ENCODE measurements at places on chromosomes 3 and 15. TPM values are rescaled to one million over a fixed set of nuclear protein-coding genes. Genes with fewer than 3 reads are reported as not detected.
A peak's percentile ranks its signal among the peaks of the same experiment; 100 is the strongest.

GRCh38 chr3:151276038-151276686 lies 2.2 kb downstream of the P2RY14 start:
- no peak for DNase-seq

GRCh38 chr15:51776952-51777569 lies 25.7 kb downstream of the TMOD2 start:
- peak; percentile 68 for DNase-seq

GRCh38 chr3:10582733-10583132 lies 77.3 kb upstream of the ATP2B2 start:
- DNase-seq = no peak

DNA sequence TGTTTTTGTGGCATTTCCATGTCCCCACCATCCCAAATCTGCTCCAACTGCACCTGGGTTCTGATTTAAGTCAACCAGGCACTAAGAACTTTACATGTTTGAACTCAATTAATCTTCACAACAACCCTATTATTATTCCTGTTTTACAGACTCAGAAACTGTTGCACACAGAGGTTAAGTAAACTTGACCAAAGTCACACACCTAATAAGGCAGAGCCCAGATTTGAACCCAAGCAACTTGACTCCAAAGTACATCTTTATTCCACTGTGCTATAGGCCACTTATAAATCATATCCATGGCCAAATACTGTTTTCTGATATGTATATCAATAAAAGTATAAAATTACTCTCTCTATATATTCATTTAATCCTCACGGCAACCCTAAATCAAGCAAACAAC lies 16.4 kb downstream of the TM4SF18 start:
- DNase-seq = no peak

DNA sequence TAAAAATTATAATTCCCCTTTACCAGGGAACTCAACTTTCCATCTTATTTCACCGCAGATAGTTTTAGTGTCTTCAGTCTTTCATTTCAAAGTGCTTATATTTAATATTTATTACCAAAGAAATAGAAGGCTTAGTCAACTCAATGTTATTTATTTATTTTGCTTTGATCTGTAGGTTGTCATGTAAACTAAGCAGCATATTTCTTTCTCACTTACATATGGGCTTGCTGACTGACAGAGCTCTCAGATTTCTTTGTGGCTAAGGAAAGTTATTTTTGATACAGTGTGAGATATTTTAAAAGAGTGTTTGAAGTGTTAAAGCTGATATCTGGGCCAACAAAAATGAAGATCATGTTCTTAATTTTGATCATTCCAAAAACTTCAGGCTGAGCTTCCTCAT lies 331.4 kb downstream of the ROBO1 start:
- DNase-seq = no peak

GRCh38 chr3:153158961-153159735 lies 2.9 kb upstream of the RAP2B start:
- DNase-seq = no peak

- DNase-seq = no peak
These were observed 120.5 kb downstream of the KBTBD8 start for GRCh38 chr3:67118635-67119034.

DNA sequence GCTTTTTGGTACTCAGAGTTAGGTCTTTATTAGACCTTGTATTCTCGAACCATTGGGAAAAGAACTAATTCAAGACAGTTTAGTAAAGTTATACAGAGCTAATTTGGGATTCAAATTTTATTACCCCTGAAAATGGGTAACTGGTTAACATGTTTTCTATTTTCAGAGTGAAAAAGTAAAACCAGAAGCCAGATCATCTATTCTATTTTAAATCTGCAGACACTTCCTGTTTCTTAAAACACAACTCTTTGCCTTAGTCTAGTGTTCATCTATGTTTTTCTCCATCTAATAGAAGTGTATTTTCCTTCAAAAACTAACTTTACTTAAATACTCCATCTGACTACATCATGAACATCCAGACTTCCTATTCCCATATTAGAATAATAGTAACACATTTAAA lies 113.4 kb downstream of the CCNL1 start:
- DNase-seq = no peak

DNA sequence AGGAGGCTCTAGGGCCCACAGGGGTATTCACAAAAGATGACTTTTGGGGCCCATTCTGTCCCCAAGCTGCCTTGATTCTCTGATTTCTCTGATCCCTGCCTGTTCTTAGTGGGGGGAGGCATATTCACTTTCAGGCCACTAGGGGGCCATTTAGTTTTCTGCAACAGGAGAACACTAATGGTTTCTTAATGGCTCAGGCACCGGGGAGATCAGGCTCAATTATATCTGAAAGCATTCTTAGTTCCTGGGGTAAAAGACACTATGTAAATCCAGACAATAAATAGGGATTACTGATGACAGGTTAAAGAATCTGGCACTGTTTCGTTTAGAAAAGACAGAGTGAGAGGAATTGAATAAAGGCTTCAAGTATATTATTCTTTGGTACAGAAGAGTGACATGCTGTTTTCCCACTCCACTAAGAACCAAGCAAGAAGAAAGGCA lies 2.5 kb upstream of the INAFM2 start:
- DNase-seq = peak; percentile 42

DNA sequence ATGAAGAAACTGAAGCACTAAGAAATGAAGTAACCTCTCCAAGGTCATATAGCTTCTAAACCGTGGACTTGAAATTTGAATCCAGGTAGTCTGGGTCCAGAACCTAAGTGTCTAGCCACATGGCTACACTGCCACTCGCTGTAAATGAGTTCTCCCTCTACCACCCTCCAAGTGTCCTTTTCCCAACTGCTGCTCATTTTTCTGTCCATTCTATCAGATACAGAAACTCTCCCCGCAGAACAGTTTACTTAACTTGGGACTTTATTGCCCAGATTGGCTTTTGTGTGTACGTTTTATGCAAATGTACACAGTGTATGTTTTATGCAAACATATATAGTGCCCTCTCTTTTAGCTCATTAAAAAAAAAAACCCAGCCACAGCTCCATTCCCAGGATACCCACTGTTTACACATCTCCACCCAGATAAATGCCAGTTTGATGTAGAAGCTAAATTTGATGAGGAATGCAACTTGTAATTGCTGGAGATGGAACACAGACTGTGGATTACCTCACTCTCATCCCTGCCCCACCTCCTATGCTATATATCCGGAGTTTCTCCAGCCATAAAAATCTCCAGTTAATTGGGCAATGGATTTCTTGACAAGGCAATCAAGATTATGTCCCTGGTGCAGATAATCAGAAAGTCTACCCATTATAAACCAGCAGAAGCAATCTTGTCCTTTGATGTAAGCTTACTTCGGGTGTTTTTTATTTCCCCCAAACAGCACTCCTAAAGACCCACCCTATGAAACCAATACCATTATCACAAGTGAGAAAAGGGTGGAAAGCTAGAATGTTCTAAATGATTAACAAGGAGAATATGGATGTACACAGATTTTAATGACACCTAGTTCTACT lies 42.0 kb downstream of the THBS1 start:
- no peak for DNase-seq

DNA sequence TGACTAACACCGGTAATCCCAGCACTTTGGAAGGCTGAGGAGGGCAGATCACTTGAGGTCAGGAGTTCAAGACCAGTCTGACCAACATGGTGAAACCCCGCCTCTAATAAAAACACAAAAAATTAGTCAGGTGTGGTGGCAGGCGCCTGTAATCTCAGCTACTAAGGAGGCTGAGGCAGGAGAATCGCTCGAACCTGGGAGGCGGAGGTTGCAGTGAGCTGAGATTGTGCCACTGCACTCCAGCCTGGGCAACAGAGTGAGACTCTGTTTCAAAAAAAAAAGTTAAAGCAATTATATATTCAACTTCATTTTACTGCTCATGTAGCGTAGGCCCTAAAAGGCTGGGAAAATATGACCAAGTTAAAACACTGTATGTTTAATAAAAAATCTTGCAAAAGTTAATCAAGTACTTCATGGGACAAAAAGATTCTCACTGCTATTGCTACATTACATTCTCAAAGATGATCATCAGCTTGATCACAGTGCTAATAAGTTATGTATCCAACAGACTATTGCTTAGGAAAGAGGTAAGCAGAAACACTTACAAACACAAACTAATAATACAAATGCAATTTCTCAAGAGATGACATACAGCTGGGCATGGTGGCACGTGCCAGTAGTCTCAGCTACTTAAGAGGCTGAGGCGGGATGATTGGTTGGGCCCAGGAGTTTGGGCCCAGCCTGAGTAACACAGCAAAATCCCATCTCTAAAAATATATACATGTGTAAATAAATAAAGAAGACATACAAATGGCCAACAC lies 2.7 kb downstream of the COPS2 start:
- no peak for DNase-seq

DNA sequence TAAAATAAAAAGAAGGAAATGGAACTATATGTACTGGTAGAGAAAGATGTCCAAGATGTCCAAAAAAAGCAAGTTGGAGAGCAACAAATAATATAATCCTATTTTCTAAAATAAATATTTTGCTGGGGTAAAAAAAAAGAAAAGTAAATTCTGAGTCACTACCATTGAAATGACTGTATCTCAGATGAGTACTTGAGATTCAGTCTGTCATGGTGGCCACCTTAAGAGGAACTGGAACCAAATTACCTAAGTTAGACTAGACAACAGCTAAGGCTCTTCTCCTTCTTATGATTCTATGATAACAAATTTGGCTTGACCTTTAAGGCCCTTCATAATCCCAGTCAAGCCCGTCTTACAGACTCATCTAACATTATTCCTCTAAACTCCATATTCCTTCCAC lies 270.6 kb upstream of the HES1 start:
- no peak for DNase-seq

GRCh38 chr3:141308588-141309218 lies 59.6 kb upstream of the ZBTB38 start:
- DNase-seq = peak; percentile 76

- no peak for DNase-seq
These were observed 88.6 kb upstream of the GSK3B start for GRCh38 chr3:120182613-120183511.

GRCh38 chr15:92899948-92900730 lies at the start of gene CHD2:
TSS of gene CHD2 (plus strand) at chr15:92900324. CDS start at chr15:92901238, 914 bp downstream.
- peak; percentile 71 for DNase-seq

DNA sequence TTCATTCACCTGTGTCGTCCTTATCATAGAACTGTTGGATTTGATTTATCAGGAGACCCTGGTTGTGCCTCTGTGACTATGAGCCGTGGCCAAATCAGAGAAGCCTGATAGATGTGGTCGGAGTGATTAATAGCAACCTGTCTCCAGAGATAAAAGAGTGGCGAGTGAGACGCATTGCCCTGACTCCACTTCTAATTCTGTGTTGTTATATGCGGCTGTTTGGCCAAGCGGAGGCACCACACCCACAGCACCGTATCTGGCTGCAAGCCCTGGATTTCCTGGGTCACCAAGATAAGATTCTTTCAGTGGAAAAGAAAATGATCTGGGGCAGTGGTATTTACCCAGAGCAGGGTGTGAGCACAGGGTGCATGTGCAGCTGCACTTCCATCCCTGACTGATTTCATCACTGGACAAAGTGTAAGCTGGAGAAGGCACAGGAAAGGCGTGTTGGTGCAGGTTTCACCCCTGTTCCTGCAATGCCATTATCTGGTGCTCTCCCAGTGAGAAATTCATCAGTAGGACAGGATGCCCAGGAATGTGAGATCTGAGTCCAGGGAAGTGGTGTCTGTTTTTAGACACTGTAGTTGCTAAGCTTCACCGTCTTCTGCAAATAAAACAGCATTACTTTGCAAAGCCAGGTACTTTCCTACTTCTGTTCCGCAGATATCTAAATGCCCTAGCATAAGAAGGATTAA lies 84.6 kb downstream of the CD47 start:
- DNase-seq = no peak

DNA sequence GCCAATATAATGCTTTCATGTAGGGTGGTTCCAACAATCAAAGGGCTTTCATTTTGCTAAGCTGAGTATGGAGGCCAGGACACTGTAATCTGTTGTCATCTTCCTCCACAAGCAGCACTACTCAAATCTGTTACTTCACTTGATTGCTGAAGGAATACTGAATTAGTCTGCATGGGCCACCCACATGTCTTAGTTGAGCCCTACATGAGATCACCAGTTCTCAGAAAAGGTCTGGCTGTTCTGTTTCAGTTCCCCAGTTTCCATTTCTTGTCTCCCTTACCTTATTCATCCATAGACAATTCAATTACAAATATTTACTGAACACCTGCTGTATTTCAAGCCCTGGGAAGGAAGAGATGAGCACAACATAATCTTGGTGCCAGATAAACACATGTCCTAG lies 119.2 kb downstream of the FHIT start:
- no peak for DNase-seq

GRCh38 chr15:47987908-47988532 lies 132.8 kb upstream of the SLC24A5 start:
- DNase-seq = no peak

Gene FRMD5
- total RNA-seq = 43.8 TPM

Gene DPPA4
- total RNA-seq = 89.5 TPM

Gene GOLGA8G
- not detected for total RNA-seq

Gene SPRED1
- total RNA-seq = 2.4 TPM

Gene TICRR
- total RNA-seq = 2.7 TPM

Gene PRR23C
- not detected for total RNA-seq

Gene CCDC54
- not detected for total RNA-seq

Gene WDR72
- 1.1 TPM for total RNA-seq

Gene GABRR3
- not detected for total RNA-seq

Gene ZKSCAN7
- total RNA-seq = 20.6 TPM

Gene AGTR1
- total RNA-seq = not detected
